ENCODE measurements at places on chromosomes 6 and 20.

- peak; percentile 93 for DNase-seq
Measured at GRCh38 chr6:163711615-163712565, 297.4 kb downstream of the QKI start.

DNA sequence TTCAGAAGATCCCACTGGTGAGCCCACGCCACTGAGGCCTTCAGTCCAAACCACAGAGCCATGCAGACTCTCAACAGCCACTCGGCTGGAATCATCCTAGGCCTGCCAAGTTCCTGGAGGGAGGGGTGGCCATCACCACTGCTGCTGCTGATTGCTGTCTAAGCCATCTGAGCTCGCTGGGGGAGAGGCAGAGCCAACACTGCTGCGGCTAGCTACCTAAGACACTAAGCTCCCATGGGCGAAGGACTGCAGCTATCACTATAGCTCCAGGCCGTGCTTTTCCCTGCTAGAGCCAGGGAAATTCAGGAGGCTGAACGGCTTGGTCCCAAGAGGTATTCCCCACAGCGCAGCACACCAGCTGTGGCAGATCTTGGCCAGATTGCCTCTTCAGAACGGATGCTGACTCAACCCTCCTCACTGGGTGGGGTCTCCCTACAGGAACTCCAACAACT, 73.6 kb downstream of the TBC1D32 start:
- DNase-seq, result peak; percentile 60

DNA sequence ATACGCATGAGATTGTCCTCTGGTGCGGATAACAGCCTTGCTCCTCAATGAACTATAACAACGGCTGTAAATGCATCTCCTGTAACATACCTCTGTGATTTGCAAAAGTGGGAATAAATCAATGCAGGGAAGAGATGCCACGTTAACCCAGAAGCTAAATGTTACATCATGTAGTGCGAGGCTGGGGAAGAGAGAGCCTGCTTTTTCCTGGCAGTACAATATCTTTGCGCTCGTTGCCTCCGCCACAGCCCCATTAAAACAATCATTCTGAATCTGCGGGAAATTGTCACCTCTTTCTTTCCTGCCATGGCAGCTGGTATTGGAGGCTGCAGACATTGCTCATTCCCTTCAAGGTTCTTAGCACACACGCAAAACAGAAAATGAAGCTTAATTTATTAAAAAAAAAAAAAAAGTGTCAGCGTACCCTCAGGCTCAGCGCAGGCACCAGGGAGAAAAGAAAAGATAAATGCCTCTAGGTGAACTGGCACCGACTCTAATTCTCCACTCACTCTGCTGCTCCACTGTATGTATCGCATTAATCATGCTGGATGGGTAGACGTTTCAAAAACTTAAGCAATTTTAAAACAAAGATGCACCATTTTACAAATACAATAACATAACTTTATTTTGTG, 70.2 kb upstream of the TFB1M start:
- no peak for DNase-seq

- no peak for DNase-seq
Measured at GRCh38 chr6:27288136-27289044, 23.7 kb downstream of the POM121L2 start.

DNA sequence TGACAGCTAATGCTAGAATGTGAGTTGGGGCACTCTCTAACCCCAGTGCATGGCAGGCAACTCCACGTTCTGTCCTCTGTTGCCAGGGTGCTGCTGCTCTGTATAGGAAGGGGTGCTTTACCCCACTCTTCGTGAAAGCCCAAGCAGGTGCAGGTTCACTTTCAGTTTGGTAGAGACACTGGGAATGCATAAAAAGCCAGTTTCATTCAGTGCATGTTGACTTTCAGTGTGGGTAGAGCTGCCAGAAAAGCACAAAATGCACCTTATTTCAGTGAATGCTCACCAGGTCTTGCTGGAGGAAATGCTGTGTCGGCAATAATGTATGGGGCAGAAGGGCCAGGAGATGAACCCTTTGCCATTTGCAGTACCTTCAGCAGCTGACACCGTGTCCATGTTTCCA, 62.1 kb upstream of the ADGRB3 start:
- no peak for DNase-seq

GRCh38 chr20:59191036-59191755, 27.6 kb downstream of the ZNF831 start:
- no peak for DNase-seq

GRCh38 chr6:109095835-109096084, 453 bp downstream of the CEP57L1 start:
- no peak for DNase-seq

DNA sequence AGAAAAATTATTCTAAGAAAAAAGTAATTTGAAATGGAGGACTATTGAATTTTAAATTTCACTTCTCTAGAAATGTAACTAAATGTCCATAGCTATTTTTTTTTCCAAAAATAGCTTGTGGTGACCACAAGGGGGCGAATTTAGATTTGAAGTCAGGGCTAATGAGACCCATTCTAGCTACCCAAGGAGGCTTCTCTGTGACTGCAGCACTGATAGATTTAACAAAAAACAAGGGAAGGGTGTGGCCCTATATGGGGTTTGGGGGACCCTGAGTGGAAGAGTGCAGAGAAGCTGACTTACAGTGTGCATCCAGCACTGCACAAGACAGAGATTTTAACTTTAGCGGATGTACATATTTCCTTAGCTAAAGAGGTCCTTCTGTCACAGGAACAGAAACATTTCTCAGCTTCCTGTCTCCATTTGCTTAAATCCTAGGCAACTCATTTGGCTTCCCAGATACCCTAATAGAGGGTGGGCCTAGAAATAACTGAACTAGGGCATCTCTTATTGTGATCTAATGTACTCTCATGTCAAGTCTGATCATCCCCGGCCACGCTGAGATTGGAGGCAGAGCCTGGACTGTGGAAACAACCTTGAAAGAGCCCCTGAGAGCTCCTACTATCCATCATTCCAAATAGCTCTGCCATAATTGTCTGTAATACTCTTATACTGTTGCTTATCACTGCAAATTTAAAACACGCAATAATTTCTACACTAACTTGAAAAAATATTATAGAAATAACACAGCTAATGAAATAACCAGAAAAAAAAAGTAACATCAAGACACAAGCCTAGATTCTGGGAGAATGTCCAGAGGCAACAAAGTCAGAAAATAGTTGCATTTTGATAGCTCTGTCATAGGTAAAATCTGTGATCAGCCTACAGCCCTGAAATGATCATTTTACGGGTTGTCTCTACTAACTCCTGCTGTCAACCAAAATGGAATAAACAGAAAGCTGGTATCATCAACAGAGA, 93.6 kb downstream of the SNAP91 start:
- DNase-seq, result no peak

GRCh38 chr20:24149881-24150307, 161.3 kb upstream of the GGTLC1 start:
- DNase-seq, result peak; percentile 72

DNA sequence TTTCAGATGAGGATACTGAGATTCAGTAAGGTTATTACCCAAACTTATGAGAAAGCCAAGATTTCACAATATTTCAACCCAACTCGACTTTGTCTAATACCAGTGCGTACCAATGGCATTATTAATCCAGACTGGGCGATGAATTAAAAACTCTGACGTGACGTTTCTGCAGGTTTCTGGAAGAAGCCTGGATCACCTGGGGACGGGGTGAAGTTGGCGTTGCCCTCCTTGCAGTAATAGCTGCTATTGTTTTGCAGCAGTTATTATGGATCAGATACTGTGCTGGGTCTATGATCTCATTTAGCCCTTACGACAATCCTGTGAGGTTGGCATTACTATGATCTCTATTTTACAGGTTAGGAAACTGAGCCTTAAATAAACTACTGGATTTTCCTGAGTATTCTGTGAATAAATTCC, 569 bp upstream of the CDC5L start:
- DNase-seq, result no peak

DNA sequence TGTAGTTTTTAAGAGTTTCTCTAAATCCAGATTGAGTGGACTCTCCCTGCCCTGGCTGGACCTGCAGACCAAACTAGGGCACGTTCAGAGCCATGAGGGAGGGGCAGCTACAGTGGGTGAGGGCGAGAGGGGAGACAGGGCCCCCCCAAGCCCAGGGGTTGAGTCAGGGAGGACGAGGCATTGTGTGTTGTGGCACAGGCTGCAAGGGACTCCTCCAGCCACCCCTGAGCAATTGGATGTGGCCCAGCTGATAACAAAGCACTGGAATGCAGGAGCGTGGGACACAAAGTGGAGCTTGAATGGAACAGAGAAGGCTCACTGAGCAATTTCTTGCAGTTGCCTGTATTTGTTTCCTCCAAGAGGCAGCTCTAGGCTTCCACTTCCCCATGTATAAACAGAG, 43.5 kb upstream of the MYL9 start:
- DNase-seq, result no peak

GRCh38 chr20:4681991-4682401, 39.7 kb upstream of the PRND start:
- no peak for DNase-seq

- DNase-seq, result no peak
Measured at GRCh38 chr6:46012834-46013233, 2.8 kb downstream of the CLIC5 start.

DNA sequence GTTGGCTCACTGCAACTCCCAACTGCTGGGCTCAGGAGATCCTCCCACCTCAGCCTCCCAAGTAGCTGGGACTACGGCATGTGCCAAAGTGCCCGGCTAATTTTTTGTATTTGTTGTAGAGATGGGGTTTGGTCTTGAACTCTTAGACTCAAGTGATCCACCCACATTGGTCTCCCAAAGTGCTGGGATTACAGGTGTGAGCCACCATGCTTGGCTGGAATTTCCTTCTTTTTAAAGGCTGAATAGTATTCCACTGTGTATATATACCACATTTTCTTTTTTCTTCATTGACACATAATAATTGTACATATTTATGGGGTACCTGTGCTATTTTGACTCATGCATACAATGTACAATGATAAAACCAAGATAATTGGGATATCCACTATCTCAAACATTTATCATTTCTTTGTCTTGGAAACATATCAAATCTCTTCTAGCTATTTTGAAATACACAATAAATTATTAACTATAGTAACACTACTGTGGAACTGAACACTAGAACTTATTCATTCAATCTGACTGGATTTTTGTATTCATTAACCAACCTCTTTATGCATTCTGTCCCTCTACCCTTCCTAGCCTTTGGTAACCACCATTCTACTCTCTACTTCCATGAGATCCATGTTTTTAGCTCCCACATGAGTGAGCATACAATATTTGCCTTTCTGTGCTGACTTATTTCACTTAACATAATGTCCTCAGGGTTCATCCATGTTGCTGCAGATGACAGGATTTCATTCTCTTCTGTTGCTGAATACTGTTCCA, 7.8 kb downstream of the MDC1 start:
- DNase-seq, result no peak

DNA sequence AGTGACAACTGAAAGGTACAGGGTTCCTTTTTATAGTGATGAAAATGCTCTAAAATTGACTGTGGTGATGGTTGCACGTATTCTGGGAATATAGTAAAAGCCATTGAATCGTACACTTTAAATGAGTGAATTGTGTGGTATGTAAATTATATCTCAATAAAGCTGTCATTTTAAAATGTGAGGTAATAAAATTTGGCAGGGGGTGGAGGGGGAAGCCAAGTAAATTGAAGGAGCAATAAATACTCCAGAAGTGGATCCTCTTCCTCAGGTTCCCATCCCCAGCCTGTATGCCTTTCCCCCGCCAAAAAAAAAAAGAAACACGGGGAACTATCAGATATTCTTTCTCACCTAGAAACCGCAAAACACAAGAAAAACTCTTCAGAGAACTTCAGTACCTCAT, 161.4 kb downstream of the MTFR2 start:
- DNase-seq, result no peak

- DNase-seq, result no peak
Measured at GRCh38 chr6:110646951-110647910, 168.0 kb downstream of the CDK19 start.

- DNase-seq, result no peak
Measured at GRCh38 chr6:163793011-163793983, 378.8 kb downstream of the QKI start.

DNA sequence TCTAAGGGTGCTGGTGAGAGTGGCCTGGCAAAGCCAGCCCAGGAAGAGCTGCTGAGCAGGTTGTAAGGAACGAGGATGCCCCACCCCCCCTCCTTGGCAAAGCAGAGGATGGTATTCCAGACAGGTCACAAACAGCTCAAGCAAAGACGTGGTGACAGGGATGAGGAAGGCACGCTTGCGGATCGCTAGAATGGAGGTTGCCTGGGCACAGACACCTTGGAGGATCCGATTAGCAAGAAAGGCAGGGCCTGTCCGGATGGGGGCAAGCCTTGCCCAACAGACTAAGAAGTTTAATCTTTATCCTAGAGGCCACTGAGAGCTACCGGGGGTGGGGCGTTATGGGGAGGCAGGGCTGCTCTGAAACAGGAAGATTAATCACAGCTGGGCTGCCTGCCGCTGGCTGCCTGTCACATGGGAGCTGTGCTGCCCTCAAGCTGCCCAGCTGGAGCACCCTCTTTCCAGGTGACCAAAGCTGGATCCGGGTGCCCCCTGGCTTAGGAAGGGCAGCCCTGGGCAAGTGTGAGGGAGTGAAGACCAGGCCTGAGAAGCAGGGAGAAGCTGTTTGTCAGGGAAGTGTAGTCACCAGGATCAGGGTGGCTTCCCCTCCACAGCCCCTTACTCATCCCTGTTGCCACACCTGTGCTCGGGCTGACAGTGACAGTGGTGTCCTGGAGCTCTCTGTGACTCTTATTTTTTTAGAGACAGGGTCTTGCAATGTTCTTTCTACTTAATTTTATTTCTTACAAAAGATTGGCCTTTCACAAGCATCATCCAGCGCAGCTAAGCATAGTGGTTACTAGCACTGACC, 9.1 kb upstream of the MAPK13 start:
- DNase-seq, result peak; percentile 78

- peak; percentile 53 for DNase-seq
Measured at GRCh38 chr20:62356589-62357186, 10.4 kb downstream of the LAMA5 start.

DNA sequence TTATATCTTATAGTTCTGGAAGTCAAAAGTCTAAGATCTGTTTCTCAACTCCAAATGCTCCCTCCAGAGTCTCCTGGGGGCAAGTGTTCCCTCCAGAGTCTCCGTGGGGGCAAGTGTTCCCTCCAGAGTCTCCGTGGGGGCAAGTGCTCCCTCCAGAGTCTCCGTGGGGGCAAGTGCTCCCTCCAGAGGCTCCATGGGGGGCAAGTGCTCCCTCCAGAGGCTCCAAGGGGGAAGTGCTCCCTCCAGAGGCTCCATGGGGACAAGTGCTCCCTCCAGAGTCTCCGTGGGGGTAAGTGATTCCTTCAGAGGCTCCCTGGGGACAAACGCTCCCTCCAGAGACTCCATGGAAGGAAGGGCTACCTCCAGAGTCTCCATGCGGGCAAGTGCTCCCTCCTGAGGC, 34.0 kb upstream of the THBS2 start:
- no peak for DNase-seq

DNA sequence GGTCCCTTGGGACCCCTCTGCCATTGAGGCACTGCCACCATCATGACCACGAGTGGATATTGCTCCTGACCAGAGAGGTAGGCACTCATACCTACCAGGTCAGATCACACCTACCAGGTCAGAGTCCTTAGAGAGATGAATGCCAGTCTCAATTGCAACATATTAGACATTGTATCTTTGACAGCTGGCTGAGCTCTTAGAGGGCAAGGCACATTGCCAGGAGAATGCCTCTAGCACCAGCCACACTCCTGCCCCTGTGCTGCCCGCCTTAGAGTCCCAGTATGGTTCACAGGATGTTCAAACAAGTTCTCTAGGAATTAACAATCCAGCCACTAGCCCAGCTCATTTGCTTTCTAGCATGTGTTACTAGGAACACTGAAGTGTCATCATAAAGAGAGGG, 65.9 kb downstream of the TMEM244 start:
- DNase-seq, result no peak

All from Right ventricle myocardium superior (tissue), 1 donor.